ENCODE measurements at places on chromosomes 6 and 20.
A peak's percentile ranks its signal among the peaks of the same experiment; 100 is the strongest.

DNA sequence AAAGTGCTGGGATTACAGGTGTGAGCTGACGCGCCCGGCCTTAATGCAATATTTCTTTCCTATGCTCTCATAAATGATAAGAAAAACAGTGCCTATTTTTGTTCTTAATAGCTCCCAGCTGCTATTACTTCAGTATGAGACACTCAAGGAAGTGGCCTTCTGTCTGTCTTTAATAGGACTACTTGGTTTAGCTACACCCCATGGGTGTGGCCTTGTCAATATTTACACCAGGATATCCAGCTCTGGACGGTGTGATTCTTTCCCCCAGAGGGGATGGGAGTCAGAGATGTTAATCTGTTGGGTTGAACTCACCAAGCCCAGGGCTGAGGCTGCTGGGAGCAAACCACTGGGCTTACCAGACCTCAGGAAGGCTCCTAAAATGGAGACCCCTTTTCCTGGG is 134.2 kb downstream of the CEP57L1 start:
- DNase-seq = no peak

DNA sequence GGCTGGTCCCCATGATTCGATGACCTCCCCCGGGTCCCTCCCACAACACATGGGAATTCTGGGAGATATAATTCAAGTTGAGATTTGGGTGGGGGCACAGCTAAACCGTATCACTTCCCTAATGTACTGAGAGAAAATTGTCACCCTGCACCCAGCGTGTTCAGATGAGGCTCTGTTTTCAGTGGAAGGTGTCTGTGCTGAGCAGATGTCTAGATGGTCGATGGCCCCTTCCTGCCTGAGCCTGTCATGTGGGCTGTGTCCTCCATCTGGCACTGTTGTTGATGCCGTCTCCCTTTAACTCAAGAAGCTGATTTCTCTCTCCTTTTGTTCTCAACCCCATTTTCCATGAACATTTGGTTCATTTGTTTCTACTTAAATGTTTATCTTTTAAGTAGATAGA is 37.0 kb downstream of the TMEM181 start:
- DNase-seq = no peak

GRCh38 chr20:36835453-36836198 is 40.3 kb upstream of the TLDC2 start:
- peak; percentile 95 for DNase-seq

- DNase-seq = peak; percentile 5
Observed at GRCh38 chr20:22496817-22497216, 87.6 kb downstream of the FOXA2 start.

- no peak for DNase-seq
Observed at GRCh38 chr20:5268449-5268848, 48.3 kb downstream of the PROKR2 start.

GRCh38 chr6:126628125-126628524 is 288.2 kb downstream of the CENPW start:
- DNase-seq = no peak

- DNase-seq = peak; percentile 59
Observed at GRCh38 chr20:41386502-41387427, 20.1 kb upstream of the EMILIN3 start.

DNA sequence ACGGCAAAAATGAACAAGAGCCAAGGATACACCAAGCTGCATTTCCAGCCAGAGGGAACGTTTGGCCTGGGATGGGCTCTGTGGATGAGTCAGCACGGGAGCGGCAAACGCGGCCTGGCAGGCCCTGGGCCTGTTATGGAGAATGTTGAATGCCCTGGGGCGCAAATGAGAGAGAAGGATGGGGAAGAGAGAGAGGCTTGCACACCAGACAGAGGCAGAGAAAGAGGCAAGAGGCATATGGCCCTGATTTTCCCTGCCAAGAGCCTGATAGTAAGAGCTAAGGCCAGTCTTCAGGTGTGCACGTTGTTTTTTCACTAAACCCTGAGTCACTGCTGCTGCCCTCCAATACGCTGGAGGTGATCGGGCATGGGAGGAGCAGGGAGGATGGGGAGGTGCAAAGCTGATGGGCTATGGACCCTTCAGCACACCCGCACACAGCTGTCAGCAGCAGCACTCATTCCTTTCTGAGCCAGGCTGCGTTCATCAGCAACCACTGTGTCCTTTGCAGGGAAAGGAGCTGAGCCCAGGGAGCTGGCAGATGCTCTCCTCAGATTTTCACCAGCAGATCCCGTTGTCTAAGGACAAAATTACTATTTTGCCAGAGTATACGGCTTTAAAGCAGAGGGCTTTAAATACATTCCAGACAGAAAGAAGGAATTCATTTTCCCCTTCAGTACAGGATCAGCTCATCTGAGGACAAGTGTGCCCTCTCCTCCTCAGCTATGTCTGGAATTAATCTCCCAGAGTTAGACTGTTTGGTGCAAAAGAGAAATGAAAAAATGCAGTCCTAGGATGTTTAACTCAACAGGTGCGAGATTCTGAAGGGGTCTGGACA is 61.7 kb upstream of the SLC22A23 start:
- peak; percentile 76 for DNase-seq

DNA sequence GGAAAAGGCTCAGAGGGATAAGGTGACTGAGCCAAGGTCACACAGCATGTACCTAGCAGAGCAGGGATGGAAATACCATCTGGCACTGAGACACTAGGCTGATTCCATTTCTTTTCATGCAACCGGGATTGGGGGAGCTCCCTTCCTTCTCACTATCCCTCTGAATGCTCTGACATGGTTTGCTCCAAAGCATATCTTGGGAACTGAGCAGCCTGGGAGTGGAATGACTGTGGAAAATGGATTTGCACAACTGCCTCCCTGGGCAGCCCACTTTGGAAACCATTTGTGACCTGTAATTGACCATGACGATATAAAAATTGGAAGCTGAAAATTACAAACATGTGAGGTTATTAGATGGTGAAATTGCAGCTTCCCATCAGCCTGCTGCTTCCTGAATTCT is 309.0 kb upstream of the CHD6 start:
- DNase-seq = no peak

DNA sequence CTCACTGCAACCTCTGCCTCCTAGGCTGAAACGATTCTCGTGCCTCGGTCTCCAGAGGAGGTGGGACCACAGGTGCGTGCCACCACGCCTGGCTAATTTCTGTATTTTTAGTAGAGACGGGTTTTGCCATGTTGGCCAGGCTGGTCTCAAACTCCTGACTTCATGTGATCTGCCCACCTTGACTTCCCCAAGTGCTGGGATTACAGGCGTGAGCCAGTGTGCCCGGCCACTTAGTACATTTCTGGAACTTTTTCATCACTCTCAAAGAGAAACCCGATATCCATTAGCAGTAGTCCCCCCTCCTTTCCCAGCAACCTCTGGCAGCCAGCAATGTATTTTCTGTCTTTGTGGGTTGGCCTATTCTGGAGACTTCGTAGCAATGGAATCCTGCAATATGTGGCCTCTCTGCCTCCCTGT is 109.8 kb downstream of the JARID2 start:
- DNase-seq = peak; percentile 24

- DNase-seq = no peak
Observed at GRCh38 chr6:109471105-109471810, 11.8 kb downstream of the ZBTB24 start.

DNA sequence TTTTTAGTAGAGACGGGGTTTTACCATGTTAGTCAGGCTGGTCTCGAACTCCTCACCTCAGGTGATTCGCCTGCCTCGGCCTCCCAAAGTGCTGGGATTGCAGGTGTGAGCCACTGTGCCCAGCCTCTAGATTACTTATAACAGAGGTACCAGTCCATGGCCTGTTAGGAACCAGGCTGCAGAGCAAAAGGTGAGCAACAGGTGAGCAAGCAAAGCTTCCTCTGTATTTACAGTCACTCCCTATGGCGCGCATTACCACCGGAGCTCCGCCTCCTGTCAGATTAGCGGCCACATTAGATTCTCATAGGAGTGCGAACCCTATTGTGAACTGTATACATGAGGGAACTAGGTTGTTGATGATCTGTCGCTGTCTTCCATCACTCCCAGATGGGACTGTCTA is 178.0 kb upstream of the SALL4 start:
- DNase-seq = no peak

- no peak for DNase-seq
Observed at GRCh38 chr6:68911334-68911733, 276.3 kb downstream of the ADGRB3 start.

- no peak for DNase-seq
Observed at GRCh38 chr6:54689620-54690019, 157.0 kb upstream of the FAM83B start.

GRCh38 chr6:31829633-31830283 is 2.2 kb downstream of the HSPA1B start:
- DNase-seq = peak; percentile 34

GRCh38 chr6:107443608-107444267 is 15.6 kb downstream of the PDSS2 start:
- DNase-seq = peak; percentile 28

DNA sequence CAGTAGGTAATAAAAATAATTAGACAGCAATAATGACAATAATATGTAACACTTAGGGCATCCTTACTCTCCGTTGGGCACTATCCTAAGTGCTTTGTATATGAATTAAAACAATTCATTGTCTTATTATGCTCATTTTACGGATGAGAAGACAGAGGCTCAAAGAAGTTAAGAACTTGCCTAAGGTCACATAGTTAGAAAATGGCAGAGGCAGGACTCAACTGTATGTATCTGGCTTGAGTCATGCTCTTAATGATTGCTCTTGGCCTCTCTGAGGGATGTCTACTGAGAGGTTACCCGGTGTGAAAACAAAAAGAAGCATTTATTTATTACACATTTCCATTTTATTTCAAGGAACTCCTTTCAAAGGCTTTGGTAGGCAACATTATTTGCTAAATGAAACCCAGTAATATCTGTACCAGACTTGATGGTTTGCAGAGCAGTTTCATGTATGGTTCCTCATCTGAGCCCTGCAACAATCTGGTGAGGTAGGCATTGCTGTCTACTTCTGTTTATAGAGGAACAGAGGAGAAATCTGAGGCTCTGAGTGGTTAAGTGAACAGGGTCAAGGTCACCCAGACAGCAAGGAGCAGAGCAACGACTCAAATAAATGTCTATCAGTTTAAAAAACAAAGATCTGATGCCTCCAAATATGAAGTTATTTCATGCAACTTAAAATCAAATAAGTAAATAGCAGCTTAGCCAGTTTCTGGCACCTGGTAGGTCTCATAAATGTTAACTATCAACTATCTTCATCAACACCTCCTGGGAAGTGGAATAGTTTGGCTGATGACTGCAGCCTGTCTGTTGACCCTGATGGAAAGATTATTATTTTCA is 4.2 kb upstream of the PARD6B start:
- DNase-seq = no peak

GRCh38 chr6:27986928-27987725 is 30.1 kb downstream of the OR2B6 start:
- peak; percentile 2 for DNase-seq

DNA sequence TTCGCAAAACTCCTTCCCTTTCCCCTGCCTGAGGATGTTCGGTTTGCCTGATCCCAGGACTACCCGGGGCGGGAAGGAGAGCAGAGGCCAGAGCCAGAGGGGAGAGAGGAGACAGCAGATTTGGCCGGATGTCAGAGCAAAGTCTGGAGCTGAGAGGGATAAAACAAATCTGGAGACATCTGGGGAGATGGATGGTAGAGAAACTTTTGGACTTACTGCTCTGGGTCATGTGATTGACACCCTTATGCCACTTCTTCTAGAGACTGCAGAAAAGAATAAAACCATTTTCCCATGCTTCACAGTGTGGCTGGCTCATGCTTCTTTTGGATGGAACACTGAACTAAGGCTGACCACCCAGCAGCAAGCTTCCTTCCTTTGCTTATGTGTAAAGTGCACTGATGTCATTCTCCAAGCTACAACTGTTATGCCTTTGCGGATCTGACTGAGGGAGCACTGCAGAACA is 174.7 kb downstream of the FOXC1 start:
- no peak for DNase-seq

- no peak for DNase-seq
Observed at GRCh38 chr20:37131486-37131885, 35.7 kb upstream of the RBL1 start.

GRCh38 chr20:48163505-48163904 is 378.2 kb upstream of the SULF2 start:
- DNase-seq = no peak

DNA sequence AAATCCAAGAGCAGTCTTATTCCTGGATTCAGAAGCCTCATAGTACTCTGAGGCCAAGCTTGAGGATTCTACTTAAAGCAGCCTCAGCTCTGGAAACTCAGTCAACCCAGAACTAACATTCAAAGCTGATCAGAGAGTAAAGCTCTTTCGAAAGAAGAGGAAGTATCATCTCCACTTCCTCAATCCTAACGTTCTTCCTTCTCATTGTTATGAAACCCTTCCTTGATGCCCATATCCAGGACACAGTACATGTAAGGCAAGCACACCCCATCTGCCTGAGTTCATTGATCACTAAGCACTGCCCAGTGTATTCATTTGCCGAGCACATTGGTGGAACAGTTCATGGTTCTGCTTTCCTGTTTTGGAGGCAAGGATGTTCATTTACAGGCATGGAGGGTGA is at the start of gene IPCEF1:
Gene IPCEF1, minus strand, starts transcription at position 114 of the 400 bp plus-strand sequence. CDS start 90,856 bp downstream, outside the sequence.
- no peak for DNase-seq

- no peak for DNase-seq
Observed at GRCh38 chr6:30600451-30600961, 16.5 kb downstream of the PPP1R10 start.

Measured in fibroblast of skin of abdomen (primary cell).